ENCODE measurements at places on chromosomes 3 and 15.
A peak's percentile ranks its signal among the peaks of the same experiment; 100 is the strongest.

GRCh38 chr15:78930577-78931388 is 14.1 kb downstream of the CTSH start:
- DNase-seq: no peak

DNA sequence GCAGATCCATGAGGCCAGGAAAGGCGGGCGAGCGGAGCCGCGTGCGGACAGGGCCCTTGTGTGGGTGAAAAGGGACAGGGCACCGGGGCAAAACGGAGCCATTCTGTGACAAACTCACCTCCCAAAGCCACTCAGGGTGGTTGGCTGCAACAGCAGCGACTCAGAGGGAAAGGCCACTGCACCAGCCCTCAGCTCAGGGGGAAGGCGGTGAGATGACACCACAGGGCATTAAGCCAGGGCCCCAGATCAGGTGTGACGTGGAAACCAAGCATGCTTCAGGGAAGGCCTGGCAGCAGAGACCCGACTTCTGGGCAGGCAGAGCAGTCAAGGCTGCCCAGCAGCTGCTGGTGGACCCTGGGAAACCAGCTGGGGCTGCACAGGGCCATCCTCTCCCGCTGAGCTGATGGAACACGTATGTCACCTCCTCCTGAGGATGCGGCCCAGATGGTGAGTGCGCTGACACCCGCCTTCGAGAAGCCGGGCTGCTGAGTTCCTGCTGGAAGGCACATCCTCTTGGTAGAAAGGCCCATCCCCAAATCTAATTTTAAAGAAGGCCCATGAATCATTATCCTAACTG is 82.3 kb downstream of the CHSY1 start:
- DNase-seq: no peak

DNA sequence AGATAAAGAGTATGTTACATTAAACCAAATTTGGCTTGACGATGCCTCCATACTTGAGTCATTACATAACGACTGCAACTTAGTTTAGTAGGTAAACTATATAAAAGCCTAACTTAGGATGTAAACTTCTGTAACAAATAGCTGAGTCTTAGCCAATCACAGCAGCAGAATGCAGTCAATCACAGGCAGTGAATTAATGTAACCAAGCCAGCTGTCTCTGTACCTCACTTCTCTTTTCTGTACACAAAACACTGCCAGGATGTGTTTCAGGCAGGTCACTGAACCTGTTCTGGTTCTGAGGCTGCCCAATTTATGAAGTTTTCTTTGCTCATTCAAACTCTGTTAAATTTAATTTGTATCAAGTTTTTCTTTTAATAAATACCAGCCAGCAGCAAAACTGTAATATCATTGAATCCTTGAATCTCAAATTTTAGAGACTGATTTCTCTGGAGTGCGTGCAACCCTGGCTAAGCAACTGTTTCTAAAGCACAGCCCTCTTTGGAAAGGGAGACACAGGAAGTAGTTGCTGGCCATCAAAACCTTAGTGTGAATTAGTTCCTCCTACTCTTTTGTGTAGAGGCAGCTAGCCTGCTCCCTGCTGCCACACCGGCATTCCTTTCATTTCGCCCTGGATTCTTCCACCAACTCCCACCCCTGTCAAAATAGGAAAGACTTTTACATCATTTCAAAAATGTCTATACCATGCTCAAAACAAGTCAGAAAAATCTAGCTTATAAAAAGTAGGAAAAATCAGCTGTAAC is 15.2 kb downstream of the RFTN1 start:
- no peak for DNase-seq

GRCh38 chr15:78084449-78084750 is 6.9 kb upstream of the TBC1D2B start:
- no peak for DNase-seq

DNA sequence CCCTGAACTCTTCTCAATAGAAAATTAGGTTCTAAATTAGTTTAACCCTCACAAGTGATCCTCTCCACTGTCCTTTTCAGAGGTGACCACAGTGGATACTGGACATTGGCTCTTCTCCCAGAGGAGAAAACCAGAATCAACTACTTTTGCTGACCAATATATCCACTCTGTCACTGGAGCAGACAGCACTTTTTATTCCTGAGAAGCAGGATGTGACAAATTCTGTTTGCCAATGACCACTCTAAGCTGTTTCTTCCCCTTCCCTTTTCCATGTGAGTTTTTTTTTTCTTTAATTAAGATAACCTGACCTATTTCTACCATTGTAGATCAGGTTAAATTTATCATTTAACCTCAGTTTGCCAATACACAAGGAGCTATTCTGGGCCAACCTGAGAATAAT is 79.7 kb upstream of the ZNF280D start:
- no peak for DNase-seq

DNA sequence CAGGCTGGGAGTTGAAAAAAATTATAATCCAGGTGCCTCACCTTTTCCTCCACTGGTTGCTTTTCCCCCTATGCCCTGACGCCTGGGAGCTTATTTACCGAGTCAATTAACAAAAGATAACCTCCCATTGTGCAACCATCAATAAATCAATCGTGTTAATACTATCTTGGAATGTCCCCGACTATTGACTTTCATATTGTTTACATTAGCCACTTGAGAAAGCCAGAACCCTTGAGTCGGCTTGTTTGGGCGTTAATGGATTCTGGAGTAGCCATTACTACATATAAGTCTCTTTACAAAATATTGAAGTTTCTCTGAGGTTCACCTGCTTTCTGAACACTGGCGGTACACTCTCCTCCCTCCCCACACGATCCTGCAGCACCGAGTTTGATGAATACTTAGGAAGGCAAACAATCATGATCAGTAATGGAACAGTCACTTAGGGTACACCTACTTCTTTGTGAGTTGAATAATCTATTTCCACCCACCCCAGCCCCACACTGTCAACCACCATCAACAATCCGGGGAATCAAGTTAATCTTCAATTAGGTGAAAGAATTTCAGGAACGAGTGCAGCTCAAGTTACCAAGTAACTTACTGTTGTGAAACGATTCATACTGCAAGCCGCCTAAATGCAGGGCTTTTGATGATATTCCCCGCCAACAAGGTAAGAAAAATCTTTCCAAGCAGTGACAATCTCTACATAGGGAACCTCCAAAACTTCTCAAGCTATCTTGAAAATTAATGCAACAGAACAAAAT is 159.3 kb upstream of the NR2F2 start:
- no peak for DNase-seq

GRCh38 chr15:90760661-90761232 is 43.6 kb downstream of the BLM start:
- DNase-seq: no peak

DNA sequence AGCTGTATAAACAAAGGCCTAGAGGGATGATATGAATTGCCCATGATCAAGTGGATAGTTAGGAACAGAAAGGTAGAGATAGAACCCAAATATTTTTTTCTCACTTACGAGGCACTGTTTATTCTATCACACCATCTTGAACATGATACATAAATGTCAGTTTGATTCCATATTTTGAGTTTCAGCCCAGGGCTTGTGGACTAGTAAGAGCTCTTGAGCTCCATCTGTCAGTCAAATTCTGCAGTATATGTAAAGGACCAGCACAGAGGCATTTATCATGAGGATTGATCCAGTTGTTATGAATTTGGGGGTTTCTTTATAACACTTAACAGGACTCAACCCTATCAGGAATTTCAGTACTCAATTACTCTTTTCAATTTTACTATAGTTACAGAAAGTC is 4.8 kb downstream of the SLC27A2 start:
- DNase-seq: no peak

- DNase-seq: no peak
These were observed 109.1 kb upstream of the ATP10A start for GRCh38 chr15:25972141-25972675.

DNA sequence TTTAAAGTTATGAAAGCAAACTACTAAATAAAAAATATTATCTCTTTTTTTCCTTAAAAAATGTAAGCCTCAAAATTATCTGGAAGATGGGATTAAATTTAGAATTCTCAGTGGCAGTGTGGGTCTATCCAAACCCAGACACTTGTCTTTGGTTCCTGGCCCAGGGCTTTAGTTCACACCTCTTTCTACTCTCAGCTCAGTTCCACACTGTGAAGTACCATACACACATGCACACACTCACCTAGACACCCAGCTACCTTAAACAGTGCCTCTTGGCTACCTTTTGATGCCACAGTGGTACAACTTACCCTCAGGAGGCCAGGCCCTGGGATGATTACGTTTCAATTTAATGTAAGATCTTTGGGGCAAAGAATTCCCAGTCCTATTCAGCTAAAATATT is 51.0 kb upstream of the TSC22D2 start:
- no peak for DNase-seq

DNA sequence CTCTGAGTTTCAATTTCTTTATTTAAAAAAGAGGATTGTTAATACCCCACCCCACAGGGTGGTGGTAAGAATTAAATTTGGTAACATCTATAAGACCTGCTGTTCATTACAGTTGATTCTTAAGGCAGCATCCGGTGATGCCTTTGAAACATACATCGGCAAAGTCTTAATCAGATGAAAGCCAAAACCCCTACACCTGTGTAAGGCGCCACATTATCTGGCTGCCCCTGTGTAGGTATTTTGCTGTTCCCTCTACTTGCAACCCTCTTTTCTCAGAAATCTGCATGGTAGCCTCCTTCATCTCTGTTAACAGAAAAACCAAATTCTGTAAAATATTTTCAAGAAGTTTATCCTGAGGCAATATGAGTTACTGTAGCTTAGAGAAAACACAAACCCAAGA is 90.0 kb downstream of the ST6GAL1 start:
- DNase-seq: no peak

GRCh38 chr3:170709046-170709445 is 123.2 kb upstream of the SLC7A14 start:
- DNase-seq: no peak

DNA sequence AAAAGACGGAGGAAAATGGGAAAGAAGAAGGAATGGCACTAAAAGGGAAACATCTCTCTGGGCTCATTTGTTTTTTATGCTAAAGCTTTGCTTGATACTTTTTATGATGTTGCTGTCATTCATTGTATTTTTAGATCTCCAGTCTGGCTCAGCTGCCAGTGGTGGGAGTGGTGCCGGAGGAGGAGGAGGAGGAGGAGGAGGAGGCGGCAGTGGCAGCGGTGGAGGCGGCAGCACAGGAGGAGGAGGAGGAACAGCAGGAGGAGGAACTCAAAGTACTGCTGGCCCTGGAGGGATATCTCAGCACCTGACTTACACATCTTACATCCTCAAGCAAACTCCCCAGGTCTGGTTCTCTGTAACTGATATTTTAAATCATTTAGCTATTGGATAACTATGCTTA is 49.6 kb downstream of the MAP6D1 start:
- no peak for DNase-seq

- no peak for DNase-seq
These were observed 99.2 kb downstream of the CEMIP start for GRCh38 chr15:80878242-80878866.

DNA sequence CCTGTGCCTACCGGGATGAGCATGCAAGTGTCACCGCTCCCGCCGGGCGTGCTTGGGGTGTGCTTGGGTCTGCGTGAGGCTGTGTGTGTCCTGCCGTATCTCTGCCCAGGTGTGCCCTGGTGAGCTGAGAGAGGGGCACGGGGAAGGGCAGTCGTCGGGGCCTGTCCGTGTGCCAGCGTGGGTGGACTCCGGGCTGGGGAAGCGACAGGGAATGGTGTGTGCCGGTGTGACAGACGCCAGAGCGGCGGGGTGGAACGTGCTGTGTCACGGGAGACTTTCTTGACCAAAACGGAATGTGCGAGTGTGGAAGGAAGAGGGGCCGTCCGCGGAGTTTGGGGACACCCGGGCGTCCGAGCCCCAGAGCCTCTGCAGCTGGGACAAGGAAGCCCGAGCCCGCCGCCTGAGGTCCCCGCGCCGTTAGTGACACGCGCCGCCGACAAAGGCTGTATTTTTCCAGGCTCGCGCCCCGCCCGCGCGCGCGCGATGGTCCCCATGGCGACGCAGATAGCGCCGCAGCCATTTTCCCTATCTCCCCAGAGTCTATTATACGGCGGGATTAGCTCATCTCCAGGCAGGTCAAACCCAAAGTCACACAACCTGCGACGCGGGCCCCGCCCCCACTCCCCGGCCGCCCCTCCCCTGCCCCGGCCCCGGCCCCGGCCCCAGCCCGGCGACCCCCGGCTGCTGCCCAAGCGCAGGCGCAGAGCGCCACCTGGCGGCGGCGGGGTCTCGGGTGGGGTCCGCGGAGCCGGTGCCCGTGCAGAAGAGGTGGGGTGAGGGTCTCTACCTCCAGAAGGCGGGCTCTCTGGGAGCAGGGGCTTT is 4.5 kb upstream of the GATA2 start:
- peak; percentile 55 for DNase-seq

DNA sequence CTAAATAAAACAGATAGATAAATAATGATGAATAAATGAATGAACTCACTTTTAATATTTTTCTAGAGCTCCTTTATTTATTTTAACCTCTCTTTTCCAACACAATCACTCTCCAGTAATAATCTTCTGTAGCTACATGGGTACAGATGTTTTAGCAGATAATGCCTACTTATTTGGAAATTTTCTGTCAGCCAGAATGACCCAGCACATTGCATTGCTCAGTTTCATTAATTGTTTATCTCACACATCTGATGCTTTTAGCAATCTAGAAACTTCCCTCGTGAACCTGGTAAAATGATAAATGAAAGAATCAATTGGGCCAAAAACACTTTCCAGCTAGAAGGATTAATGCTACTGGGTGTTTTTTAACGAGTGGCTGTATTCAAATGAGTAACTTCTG is 14.9 kb upstream of the MYH15 start:
- no peak for DNase-seq

DNA sequence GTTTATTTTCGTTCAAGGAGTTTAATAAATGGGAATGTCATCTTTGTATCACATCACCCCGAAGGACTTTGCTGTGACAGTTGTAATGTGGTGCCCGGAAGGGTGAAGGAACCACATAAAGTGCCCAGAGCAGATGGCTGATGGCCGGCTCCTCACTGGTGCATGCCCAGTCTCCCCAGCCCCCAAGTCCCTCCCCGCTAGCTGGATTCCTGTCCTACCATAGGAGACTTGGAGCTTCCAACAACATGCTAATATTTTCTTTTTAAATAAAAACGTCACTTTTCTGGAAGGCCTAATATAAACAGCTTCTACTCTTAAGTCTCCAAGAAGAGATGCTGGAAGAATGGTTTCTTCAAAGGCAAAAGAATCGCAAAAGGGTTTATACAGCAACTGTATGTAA is 273.9 kb upstream of the LRTM1 start:
- DNase-seq: no peak

Measured in stimulated activated CD8-positive, alpha-beta memory T cell treated with anti-CD3 and anti-CD28 coated beads, Interleukin-4, amount 100 ng/mL, for 24 hours (primary cell).